ENCODE measurements at places on chromosomes 12 and 14.
A peak's percentile ranks its signal among the peaks of the same experiment; 100 is the strongest.

- H3K27ac ChIP-seq = no peak overlapping the region
- H3K27me3 ChIP-seq = no peaks in the 10 kb centered on the region
- no peaks in the 10 kb centered on the region for H3K4me1 ChIP-seq
These were observed 170.0 kb upstream of the VASH1 start for GRCh38 chr14:76591266-76591665.

- H3K27me3 ChIP-seq = no peaks in the 10 kb centered on the region
- H3K36me3 ChIP-seq = no peaks in the 10 kb centered on the region
- H3K27ac ChIP-seq = no peak overlapping the region
- H3K4me1 ChIP-seq = no peaks in the 10 kb centered on the region
These were observed 171.8 kb downstream of the FLRT2 start for GRCh38 chr14:85701763-85702162.

DNA sequence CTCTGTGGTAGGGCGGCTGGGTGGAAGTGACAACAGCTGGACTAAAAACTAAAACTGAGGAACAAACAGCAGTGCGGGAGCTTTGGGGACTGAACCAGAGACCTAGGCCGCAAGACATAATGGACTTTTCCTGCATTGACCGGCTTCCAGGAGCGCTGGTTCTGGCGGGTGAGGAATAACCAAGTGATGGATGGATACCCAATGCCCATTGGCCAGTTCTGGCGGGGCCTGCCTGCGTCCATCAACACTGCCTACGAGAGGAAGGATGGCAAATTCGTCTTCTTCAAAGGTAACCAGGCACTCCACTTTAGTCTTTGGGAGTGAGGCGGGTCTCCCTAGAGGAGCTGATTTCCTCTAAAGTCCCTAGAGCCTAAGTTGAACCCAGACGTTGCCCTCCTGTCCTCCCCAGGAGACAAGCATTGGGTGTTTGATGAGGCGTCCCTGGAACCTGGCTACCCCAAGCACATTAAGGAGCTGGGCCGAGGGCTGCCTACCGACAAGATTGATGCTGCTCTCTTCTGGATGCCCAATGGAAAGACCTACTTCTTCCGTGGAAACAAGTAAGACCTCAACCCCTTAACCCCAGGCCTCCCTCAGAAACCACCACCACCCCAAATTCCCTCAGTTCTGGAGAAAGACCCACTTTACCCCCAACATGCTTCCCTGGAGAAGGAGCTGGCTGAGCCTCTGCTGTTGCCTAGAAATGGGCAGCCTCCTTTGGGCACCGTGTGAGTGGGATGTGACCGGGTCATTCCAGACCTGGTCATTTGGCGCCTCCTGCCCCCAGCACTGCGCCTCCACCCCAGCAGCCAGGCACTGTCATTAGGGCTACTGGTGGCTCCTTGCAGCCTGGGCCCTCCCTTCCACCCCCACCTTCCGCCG lies 8.1 kb downstream of the MMP14 start:
- DNase-seq = no peak
- no peak overlapping the region for H3K4me3 ChIP-seq
- H3K27me3 ChIP-seq = no peaks in the 10 kb centered on the region
- no peaks in the 10 kb centered on the region for H3K36me3 ChIP-seq
- H3K27ac ChIP-seq = no peak overlapping the region
- no peaks in the 10 kb centered on the region for H3K4me1 ChIP-seq

- DNase-seq = no peak
- no peaks in the 10 kb centered on the region for H3K27me3 ChIP-seq
- no peak overlapping the region for H3K4me3 ChIP-seq
- no peaks in the 10 kb centered on the region for H3K4me1 ChIP-seq
These were observed 6.6 kb downstream of the ASPG start for GRCh38 chr14:104091927-104092771.

GRCh38 chr12:72723732-72724131 lies 451.6 kb downstream of the TRHDE start:
- no peak for DNase-seq
- no peaks in the 10 kb centered on the region for H3K27me3 ChIP-seq
- no peaks in the 10 kb centered on the region for H3K4me1 ChIP-seq
- H3K36me3 ChIP-seq = no peaks in the 10 kb centered on the region

DNA sequence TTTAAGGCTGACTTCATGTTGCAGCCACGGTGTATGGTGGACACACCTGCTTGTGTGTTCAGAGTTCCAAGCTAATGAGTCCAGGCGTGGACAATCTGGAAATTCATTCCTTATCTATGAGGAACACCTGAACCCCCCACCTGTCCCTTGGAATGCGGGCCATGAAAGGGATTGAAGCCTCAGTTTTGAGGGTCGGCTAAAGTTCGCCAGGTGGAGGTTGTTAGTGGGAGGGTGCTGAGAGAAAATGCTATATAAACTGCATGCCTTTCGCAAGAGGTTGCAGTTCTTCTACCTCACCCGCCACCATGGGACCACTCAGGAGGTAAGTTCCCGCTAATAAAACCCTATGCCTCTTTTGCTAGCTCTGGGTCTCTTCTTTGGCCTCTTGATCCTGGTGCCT lies 348.0 kb downstream of the BCL11B start:
- H3K27me3 ChIP-seq = no peaks in the 10 kb centered on the region
- H3K36me3 ChIP-seq = no peaks in the 10 kb centered on the region
- no peak overlapping the region for H3K4me3 ChIP-seq
- no peak for DNase-seq
- H3K27ac ChIP-seq = no peak overlapping the region
- peaks cover 17% of the 10 kb centered on the region for H3K4me1 ChIP-seq

GRCh38 chr12:94507455-94507854 lies 47.8 kb upstream of the CEP83 start:
- H3K27me3 ChIP-seq = peaks cover 2% of the 10 kb centered on the region
- H3K4me3 ChIP-seq = no peak overlapping the region
- H3K4me1 ChIP-seq = no peaks in the 10 kb centered on the region
- H3K36me3 ChIP-seq = no peaks in the 10 kb centered on the region
- DNase-seq = no peak

DNA sequence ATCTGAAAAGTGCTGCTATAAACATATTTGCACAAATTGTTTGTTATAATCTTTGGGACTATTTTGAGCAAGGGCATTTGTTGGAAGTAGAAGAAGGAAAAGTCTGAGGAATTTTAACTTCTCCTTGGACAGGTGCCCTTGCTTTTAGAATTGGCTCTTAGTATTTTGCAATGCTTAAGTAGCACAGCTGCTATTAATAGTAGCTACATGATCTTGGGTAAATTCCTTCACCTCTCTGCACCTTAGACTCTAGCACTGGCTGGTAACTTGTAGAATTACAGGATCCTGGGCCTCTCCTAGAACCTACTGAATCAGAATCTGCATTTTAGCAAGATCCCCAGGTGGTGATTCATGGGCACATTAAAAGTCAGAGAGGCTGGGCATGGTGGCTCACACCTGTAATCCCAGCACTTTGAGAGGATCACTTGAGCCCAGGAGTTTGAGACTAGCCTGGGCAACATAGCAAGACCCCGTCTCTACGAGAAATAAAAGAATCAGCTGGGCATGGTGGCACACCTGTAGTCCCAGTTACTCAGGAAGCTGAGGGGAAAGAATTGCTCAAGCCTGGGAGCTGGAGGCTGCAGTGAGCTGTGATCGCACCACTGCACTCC lies 10.8 kb upstream of the TMEM120B start:
- no peaks in the 10 kb centered on the region for H3K4me1 ChIP-seq
- no peaks in the 10 kb centered on the region for H3K36me3 ChIP-seq
- H3K27me3 ChIP-seq = no peaks in the 10 kb centered on the region
- no peak for DNase-seq
- no peak overlapping the region for H3K27ac ChIP-seq

- no peaks in the 10 kb centered on the region for H3K27me3 ChIP-seq
- H3K4me3 ChIP-seq = no peak overlapping the region
- H3K36me3 ChIP-seq = no peaks in the 10 kb centered on the region
- H3K27ac ChIP-seq = no peak overlapping the region
- no peaks in the 10 kb centered on the region for H3K4me1 ChIP-seq
These were observed 150.7 kb upstream of the CPM start for GRCh38 chr12:69083689-69084088.

DNA sequence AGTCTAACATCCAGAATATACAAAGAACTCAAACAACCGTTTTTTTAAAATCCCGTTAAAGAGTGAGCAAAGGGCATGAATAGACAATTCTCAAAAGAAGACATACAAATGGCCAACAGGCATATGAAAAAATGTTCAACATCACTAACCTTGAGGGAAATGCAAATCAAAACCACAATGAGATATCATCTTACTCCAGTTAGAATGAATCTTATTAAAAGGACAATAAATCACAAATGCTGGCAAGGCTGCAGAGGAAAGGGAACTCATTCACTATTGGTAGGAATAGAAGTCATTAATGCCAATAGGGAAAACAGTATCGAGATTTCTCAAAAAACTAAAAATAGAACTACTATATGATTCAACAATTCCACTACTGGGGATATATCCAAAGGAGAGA lies 520.1 kb downstream of the RMST start:
- H3K4me3 ChIP-seq = no peak overlapping the region
- no peak overlapping the region for H3K27ac ChIP-seq
- H3K36me3 ChIP-seq = no peaks in the 10 kb centered on the region
- H3K27me3 ChIP-seq = no peaks in the 10 kb centered on the region
- no peak for DNase-seq
- no peaks in the 10 kb centered on the region for H3K4me1 ChIP-seq

DNA sequence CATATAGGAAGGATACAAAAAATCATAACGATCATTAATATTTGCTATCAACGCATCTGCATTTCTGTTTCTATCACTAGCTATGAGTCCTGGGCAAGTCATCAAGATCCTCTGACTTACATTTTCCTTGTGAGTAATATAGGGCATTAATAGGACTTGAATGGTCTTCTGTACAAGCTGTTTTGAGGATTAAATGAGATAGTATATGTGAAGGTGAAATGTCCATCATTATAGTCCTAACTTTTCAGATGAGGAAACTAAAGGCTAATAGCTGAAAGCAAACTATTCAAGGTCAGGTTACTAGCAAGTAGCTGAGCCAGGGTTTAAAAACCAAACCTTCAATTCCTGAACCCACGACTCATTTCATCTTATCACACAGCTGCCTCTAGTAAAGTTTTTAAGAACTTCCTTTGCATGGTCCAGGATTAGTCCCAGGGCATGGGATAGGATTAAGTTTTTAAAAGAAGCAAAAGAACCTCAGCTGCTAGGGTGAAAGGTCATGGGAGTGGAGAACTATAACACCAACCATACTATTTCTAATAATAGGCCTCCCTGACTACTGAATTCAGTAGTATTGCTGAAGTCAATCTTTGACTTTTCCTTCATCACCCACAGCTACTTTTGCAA lies 101.4 kb upstream of the ADAMTS20 start:
- no peaks in the 10 kb centered on the region for H3K27me3 ChIP-seq
- H3K4me3 ChIP-seq = no peak overlapping the region
- H3K4me1 ChIP-seq = no peaks in the 10 kb centered on the region

- no peaks in the 10 kb centered on the region for H3K36me3 ChIP-seq
- no peaks in the 10 kb centered on the region for H3K4me1 ChIP-seq
- DNase-seq = no peak
- no peaks in the 10 kb centered on the region for H3K27me3 ChIP-seq
- no peak overlapping the region for H3K27ac ChIP-seq
These were observed 568.7 kb downstream of the MED13L start for GRCh38 chr12:115708801-115709200.

GRCh38 chr12:704516-705242 lies 41.4 kb upstream of the NINJ2 start:
- no peaks in the 10 kb centered on the region for H3K4me1 ChIP-seq
- no peak overlapping the region for H3K27ac ChIP-seq
- H3K4me3 ChIP-seq = no peak overlapping the region
- no peak for DNase-seq
- no peaks in the 10 kb centered on the region for H3K27me3 ChIP-seq

- H3K27ac ChIP-seq = no peak overlapping the region
- H3K27me3 ChIP-seq = no peaks in the 10 kb centered on the region
- H3K36me3 ChIP-seq = no peaks in the 10 kb centered on the region
- DNase-seq = no peak
These were observed 21.1 kb downstream of the PLXNC1 start for GRCh38 chr12:94169495-94169894.

DNA sequence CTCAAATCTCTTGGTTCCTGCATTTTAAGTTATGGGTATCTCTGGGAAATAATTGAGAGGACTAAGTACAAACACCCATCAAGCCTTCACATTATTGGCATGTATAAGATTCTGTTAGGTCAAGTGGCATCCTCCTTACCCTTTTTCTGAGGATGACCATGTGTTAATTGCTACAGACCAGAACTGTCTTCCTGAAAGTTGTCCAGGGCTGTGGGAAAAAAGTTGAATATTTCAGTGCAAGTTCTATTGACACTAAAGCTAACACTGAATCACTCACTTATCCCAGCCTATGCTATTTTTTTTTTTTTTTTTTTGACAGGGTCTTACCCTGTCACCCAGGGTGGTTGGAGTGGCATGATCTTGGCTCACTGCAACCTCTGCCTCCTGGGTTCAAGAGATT lies 130.1 kb upstream of the HIF1A start:
- no peak for DNase-seq
- H3K4me3 ChIP-seq = no peak overlapping the region
- peaks cover 11% of the 10 kb centered on the region for H3K4me1 ChIP-seq
- H3K27me3 ChIP-seq = peaks cover 9% of the 10 kb centered on the region
- H3K27ac ChIP-seq = no peak overlapping the region
- no peaks in the 10 kb centered on the region for H3K36me3 ChIP-seq

GRCh38 chr12:7162691-7163114 lies 26.8 kb upstream of the PEX5 start:
- peaks cover 10% of the 10 kb centered on the region for H3K4me1 ChIP-seq
- peaks cover 7% of the 10 kb centered on the region for H3K27me3 ChIP-seq
- DNase-seq = peak; percentile 10
- H3K4me3 ChIP-seq = no peak overlapping the region
- H3K27ac ChIP-seq = no peak overlapping the region

GRCh38 chr12:76065917-76066316 lies 18.6 kb downstream of the NAP1L1 start:
- no peak for DNase-seq
- H3K36me3 ChIP-seq = peaks cover 76% of the 10 kb centered on the region
- H3K27ac ChIP-seq = no peak overlapping the region
- H3K4me1 ChIP-seq = no peaks in the 10 kb centered on the region
- no peak overlapping the region for H3K4me3 ChIP-seq
- H3K27me3 ChIP-seq = no peaks in the 10 kb centered on the region

GRCh38 chr12:100794441-100795173 lies at the start of gene ANO4:
ANO4 (plus strand) TSS chr12:100794776; CDS start chr12:100901786, 107,010 bp downstream.
- no peak within 1 kb of the TSS for H3K4me3 ChIP-seq
- H3K4me1 ChIP-seq = no peaks in the 10 kb centered on the region
- peaks cover 2% of the 10 kb centered on the region for H3K27me3 ChIP-seq
- DNase-seq = no peak

DNA sequence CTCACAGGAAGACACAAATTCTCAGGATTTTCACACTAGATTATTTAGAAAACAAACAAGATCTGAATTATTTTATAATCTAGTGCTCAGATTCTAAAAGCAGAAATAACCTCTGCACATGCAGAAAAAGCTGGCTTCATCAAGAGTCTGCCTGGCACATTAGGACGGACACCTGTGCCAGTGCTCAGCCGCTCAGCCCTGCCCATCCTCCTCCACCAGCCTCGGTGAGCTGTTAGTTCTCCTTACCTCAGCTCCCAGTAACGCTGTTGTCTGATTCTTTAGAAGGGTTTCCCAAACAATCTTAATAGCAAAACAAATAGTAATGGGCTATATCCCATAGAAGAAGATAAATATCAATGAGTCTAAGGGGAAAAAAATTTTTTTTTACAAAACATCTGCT lies 27.7 kb downstream of the DUSP16 start:
- no peaks in the 10 kb centered on the region for H3K27me3 ChIP-seq
- peak overlapping the region; percentile 14 for H3K4me3 ChIP-seq
